ENCODE measurements at places on chromosomes 2 and 18.

DNA sequence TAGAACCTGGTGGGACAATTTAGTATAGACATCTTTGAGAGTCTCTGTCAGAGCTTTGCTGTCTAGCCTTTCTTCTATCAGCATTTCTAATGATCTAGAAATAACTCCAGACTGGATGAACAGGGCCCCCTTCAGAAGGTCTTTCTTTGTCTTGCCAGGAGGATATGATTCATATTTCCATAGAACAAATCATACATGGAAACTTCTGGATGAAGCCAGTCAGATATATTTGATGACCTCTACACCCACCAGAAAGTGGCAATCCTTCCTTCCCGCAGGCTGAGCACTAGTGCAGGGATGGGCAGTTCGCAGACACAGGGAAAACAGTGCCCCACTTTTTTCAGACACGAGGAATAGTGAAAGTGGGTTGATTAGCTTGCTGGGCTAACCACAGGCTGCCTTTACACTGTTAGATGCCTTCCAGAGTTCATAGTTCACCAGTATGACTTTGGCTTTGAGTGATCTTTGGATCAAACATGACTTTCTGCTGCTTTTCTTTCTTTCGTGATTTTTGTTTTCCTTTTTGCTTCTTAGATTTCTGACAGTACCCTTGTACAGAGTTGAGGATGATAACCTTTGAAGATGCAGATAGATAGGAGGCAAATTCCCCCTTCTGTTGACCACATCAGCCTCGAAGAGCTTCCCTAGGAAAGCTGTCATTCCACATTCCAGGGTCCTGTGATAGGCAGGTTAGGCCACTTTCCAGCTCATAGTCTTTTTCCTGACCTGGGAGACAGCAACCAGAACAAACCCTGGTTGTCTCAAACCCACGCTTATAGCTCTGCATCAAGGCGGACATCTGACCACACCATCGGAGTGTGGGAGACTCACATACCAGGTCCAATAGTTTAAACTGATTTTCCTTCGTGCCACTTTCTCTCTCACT, 237.0 kb downstream of the ZNF407 start:
- no peak for DNase-seq

DNA sequence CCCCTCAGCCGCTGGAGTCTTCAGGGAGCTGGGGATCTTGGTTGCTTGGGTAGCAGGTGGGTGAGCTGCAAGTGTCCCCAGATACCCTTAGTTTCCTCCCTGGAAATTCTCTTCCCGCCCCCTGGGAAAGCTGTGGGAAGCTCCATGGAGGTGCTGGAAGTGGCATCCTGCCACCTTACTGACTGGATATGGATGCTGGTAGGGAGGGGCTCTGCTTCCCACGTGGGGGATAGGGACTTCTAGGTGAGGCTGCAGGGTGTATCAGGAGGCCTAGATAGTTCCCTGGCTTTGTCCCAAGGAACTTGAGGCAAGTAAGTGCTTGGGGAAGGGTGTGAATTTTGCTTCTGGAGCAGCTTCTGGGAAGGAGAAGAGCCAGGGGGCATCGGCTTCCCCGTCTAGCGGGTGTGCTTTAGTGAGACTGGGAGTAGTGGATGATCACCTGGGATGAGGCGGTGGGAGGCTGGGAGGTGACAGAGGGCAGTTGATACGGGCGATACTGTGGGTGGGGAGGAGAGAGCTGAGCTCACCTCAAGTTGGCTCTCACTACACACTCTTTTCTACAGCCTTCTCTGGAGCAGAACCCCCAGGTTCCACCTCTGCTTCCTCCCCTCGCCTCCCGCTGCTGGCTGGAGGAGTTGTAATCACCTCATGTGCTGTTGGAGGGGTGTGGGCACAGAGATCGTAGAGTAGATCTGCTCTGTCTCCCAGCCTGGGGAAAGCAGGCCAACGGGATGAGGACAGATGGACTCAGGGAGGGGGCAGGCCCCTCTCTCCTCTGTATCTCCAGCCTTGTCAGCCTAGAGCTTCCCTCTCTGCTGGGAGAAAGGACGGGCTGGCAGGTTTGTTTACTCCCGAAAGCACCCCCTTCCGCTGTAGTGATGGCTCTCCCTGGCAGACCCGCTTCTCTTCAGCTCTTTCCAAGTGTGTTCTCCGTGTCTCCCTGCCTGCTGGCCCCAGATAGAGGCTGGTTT, 19.8 kb downstream of the TET3 start:
- DNase-seq = no peak

- no peak for DNase-seq
Observed at GRCh38 chr2:200442471-200442870, 67.4 kb downstream of the KCTD18 start.

- DNase-seq = no peak
Observed at GRCh38 chr18:13615432-13615861, 110.9 kb downstream of the FAM210A start.

DNA sequence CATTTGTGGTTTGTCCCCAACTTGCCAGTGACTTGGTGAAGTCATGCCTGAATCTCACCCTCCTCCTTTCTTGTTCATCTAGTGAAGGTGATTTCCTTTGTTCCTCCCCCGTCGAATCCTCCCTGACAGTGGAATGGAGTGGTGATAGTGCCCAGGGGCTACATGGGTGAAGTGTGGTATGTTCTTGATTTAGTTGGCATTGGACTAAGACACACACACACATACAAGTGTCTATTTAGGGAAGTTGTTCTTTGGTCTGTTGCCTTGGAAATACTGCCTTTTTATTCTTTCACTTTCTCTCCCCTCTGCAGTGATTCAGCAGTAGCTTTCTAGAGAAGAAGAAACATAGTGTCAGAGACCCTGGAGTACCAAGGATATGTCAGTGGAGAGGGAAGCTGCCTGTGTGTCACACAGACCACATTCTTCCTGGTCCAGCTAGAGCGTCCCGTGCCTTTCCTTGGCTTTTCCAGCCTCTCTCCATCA, 10.9 kb downstream of the INPP4A start:
- no peak for DNase-seq

GRCh38 chr2:239949075-239949474, 76.1 kb downstream of the NDUFA10 start:
- no peak for DNase-seq

DNA sequence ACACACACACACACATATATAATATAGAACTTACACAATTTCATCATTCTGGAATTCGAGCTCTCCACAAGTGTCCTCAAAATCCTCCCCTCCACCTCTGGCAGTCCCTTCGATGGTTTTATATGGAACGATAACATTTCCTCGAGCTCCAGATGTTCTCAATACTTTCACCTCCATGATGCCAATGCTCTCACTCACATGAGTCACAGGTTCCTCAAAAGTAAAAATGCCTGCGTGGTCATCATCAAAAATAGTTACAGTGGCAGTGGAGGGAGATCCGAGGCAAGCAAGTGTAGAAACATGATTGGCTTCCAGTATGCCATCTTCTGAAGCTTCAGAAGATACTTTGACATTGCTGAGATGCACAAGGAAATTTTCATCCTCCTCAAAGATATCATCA, 23.5 kb downstream of the SLC8A1 start:
- DNase-seq = no peak

DNA sequence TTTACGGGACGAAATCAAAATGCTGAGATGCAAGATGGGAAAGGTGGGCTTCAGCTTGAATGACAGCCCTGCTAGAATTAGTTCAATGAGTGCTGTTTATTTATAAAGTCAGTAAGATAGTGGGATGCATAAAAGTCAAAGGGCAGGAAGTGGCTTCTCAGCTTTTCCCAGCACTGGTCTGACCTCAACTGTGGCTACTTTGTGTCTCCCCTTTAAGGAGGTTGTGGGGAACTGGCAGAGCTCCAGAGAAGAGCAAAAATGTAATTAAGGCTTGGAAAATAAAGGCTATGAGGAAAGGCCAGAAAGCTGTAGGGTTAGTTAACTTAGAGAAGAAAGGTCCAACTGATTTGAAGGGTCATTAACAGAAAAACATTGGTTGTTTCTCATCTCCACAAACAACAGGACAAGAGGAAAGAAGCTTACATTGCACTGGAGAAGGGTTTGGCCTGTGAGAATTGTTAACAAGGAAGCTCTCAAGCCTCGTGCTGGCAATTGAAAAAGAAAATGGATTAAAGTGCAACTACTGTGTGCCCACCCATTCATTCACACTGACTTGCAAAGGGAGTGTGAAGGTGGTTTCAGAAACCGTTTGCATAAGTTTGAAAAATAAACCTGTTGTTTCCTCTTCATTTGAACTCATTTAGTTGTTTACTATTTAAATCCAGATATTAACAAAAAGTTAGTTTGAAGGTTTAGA, 68.8 kb upstream of the CD28 start:
- DNase-seq = no peak

DNA sequence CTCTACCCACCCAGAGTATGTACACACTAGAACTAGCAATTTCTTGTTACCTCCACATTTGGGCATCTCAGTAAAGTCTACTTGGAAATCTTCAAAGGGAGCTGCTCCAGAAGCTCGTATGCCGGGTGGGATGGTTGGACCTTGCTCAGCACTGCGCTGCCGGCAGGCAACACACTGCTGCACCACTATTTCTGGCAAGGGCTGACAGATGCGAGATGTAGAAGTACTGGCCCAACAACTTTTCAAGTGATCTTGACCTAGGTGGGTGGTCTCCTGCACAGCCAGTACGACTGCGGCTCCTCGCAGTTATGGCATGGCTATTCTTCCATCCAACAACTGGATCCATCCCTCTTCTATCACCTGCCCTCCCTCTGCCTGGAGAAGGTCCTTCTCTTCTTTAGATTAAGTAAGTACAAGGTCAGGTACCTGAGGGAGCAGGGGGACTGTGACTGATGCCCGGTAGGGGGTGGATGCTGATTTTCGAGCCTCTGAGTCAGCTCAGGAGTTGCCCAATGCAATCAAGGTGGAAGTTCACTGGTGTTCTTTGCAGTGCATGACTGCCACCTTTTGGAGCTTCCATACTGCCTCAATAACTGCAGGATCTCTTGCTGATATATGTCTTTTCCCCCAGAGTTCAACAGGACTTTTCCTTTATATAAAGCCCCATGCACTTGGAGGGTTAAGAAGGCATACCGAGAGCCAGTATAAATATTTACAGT, 100.4 kb upstream of the SLC1A4 start:
- DNase-seq = peak; percentile 2

DNA sequence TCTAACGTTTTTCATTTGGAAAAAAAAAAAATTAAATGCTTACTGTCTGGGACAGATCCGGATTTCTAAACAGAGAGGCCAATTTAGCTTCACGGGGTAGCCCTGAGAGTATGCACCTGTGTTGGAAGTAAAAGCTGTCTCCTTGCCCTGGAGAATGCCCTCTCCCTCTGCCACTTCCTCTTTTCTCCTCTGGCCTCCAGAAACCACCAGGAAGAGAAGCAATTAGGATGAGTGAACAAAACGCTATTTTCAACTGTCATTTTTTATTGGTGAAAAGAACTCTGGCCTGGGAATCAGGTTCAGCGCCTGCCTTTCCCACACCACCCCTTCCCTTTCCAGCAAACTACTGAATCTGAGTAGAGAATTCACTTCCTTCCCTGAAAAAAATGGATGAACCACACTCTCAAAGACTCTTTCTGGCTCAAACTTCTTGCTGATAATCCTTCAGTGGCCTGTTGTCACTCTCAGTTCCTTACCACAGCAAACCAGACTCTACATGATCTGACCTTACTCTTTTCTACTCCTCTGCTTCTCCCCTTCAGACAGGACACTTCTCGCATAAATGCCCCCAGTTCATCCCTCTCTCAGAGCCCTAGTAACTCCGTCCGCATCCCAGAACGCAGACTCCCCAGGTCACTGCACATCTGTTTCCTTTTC, 29.8 kb downstream of the KLF7 start:
- DNase-seq = no peak

- DNase-seq = no peak
Observed at GRCh38 chr2:26043862-26044696, 10.2 kb downstream of the RAB10 start.

DNA sequence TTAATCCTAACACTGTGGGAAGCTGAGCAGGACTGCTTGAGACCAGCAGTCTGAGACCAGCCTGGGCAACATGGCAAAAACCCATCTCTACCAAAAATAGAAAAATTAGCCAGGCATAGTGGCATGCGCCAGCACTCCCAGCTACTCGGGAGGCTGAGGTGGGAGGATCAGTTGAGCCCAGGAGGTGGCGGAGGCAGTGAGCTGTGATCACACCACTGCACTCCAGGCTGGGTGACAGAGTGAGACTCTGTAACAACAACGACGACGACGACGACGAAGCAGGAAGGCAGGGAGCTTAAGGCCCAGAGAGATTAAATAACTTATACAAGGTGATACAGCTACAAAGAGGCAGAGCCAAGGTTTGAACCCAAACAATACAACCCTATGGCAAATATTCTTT, 37.3 kb downstream of the CFAP36 start:
- DNase-seq = no peak

DNA sequence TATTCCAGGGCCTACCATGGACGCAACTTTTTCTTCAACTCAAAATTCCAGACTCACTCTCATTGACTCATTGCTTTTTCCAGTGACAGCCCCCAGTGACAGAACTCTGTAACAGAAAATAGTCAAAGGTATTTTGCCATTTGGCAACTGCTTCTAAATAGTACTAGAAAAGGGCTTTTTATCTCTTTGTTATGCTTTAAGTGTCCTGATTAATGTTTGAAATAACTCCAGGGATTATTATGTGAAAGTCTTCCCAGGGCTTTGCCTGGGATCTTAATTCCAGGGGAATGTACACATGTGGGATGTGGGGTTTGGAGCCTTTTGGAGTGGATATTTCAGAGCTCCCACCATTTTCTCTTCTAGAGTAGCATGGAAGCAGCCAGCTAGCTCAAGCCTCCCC, 198.8 kb downstream of the KCNS3 start:
- no peak for DNase-seq

Data from amniotic stem cell (primary cell).